ENCODE measurements at places on chromosomes 2 and 18. TPM values are rescaled to one million over a fixed set of nuclear protein-coding genes. Genes with fewer than 3 reads are reported as not detected.

The DIPK1C gene
- not detected for total RNA-seq

The LRRC30 gene
- total RNA-seq: 3.9 TPM

The NR4A2 gene
- 0.76 TPM for total RNA-seq

GRCh38 chr2:96830044-96830562 is 13.7 kb downstream of the ANKRD23 start:
- peak; percentile 18 for DNase-seq

DNA sequence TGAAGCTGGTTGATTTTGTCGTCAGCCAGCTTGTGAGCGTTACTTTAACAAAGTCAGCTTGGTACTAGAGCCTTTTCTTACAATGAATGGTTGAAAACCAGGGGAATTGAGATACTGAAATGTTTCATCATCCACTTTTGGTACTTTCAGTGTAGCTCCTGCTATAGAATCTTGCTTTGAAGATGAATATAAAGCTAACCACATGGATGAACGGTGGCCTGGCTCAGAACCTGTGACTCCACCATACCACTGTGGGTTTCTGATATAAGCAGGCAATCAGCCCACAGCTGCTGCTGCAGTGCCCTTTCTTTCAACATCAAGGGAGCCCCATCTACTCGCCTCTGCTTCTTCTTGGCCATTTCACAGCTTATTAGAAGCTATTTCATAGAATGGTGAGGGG is 53.2 kb upstream of the GPR45 start:
- no peak for DNase-seq

- no peak for DNase-seq
Observed at GRCh38 chr2:178530625-178531142, 50.4 kb downstream of the PLEKHA3 start.

- no peak for DNase-seq
Observed at GRCh38 chr2:9970200-9971044, 18.9 kb downstream of the GRHL1 start.

GRCh38 chr2:109279243-109279860 is 150.3 kb downstream of the SH3RF3 start:
- no peak for DNase-seq

DNA sequence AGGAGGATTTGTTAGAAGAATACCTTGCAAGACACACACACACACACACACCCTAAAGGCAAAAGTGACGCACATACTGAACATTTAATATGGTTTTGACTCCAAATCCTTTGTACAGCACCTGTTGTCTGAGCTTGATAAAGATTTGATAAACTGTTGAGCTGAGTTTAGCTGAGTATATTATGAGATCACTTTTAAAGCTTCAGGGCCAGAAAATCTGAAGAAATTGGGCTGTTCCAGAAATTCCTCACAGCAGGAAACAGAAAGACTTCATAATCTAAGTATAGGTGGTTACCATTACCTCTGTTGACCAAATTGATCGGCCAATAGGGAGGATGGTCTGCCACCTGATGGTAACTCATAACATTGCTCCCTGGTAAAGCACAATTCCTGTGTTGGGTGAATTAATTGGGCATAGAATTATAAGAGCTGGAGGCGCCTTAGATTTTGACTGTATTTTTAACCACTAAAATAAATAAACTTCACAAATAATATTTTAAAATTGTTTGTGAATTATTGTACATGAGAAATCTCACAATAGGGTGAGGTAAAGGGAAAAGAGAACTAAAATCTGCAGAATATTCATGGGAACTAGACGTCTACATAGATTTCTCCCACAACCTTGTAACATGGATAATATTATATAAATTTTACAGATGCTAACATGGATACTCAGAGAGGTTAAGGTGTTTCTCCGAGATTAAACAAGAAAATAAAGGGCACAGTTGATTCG is 21.8 kb upstream of the RPIA start:
- DNase-seq: no peak

GRCh38 chr2:18825838-18826237 is 236.5 kb upstream of the NT5C1B start:
- DNase-seq: no peak

GRCh38 chr2:114119862-114120261 is 230.0 kb downstream of the ACTR3 start:
- DNase-seq: no peak

GRCh38 chr18:13076886-13077285 is 85.7 kb downstream of the CEP192 start:
- DNase-seq: no peak
